ENCODE measurements at places on chromosomes 16 and 17. TPM values are rescaled to one million over a fixed set of nuclear protein-coding genes. Genes with fewer than 3 reads are reported as not detected.
A peak's percentile ranks its signal among the peaks of the same experiment; 100 is the strongest.

HASPIN gene
- total RNA-seq = 29.4 TPM

- DNase-seq = no peak
These were observed 27.2 kb upstream of the IL17C start for GRCh38 chr16:88610909-88611812.

- DNase-seq = no peak
These were observed 23.4 kb downstream of the GJD3 start for GRCh38 chr17:40340880-40341807.

GRCh38 chr17:2023692-2024571 lies 1.2 kb downstream of the RTN4RL1 start:
- peak; percentile 51 for DNase-seq

AXIN2 gene
- 33.4 TPM for total RNA-seq

GRCh38 chr16:5349101-5349500 lies 251.5 kb upstream of the EEF2KMT start:
- DNase-seq = no peak

GRCh38 chr16:54176376-54176901 lies 110.1 kb downstream of the IRX3 start:
- peak; percentile 60 for DNase-seq

DNA sequence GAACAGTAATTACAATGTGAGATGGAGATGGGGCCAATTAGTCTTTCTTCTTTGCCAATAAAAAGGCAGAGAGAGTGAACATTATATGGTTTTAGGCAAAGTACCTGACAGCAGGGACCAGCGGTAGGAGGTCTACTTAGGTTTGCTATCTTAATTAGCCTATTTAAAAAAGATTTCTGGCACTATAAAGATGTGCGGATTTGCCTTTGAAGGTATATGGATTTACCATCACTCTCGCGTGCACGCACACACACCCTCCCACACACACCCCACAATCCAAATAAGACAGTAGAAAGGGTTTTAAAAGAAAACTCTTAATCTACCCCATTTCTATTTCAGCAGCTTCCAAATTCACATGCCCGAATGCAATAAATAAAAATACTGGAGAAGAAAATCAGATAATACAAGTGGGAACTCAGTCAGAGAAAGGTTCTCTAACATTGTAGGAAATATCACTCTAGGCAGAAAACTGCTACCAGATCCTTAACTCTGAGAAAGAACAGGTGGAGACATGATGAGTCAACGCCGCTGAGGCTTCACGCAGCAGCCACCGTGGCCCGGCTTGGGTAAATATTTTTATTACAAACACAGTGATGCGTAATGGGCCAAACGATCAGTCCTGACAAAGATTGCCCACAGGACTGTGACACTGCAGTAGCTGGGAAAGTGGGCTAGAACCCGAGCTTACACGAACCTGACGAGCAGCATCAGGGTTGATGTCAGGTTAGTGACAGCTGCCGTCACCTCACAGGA lies 66.6 kb upstream of the AXIN2 start:
- DNase-seq = no peak

- no peak for DNase-seq
These were observed 52.9 kb upstream of the LGALS9 start for GRCh38 chr17:27577884-27578717.

- DNase-seq = no peak
These were observed 9.2 kb downstream of the RPL23 start for GRCh38 chr17:38844261-38844757.

DNA sequence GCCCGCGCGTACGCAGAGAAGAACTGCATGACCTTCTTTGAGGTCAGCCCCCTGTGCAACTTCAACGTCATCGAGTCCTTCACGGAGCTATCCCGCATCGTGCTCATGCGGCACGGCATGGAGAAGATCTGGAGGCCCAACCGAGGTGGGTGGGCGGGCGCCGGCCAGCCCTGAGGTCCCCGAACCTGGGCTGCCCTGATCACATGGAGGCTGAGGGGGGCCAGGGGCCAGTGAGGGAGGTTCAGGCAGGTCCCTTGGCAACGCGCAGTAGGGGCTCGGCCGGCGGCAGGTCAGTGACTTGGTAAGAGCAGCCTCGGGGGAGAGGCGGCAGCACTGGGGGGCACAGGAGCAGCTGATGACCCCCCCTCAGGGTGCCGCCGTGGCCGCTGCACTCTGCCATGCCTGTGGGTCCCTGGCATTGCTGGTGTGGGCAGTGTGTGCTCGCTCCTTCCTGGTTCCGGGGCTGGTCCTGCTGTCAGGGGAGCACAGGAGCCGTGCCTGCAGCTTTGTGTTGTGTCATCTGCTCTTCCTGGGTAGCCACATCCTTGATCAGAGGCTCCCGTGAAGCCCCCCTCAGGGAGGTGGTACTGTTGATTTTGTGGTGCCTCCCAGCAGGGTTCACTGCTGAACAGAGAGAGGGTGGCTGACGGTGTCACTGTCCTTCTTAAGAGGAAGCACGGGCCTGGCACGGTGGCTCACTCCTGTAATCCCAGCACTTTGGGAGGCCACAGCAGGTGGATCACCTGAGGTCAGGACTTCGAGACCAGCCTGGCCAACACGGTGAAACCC lies 4.6 kb upstream of the WFIKKN1 start:
- no peak for DNase-seq

DNA sequence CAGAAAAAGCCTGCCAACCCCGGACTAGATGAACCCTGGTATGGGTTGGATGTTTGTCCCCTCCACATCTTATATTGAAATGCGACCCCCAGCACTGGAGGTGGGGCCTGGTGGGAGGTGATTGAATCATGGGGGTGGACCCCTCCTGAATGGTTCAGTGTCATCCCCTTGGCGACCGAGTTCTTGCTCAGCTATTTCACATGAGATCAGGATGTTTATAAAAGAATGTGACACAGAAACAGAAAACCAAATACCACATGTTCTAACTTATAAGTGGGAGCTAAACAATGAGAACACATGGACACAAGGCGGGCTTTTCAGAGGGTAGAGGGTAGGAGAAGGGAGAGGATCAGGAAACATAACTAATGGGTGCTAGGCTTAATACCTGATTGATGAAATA lies 576.0 kb upstream of the HSBP1 start:
- DNase-seq = no peak

DNA sequence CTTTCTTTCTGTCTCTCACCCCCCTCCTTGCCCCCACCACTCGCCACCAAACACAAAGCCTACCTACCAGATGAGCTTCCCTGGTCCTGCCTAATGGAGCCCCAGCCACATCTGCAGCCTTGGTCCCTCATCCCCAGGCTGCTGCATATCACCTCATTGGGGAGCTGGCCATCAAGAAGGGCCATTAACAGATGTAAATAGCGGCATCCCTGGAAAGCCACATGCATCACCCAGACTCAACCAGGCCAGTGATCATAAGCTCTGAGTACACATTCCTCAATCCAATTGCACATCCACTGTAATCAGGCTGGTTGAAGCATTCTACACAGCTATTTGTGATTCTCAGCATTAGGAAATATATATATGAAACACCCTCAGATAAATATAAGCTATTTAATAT lies 211.7 kb upstream of the C17orf78 start:
- no peak for DNase-seq

DNA sequence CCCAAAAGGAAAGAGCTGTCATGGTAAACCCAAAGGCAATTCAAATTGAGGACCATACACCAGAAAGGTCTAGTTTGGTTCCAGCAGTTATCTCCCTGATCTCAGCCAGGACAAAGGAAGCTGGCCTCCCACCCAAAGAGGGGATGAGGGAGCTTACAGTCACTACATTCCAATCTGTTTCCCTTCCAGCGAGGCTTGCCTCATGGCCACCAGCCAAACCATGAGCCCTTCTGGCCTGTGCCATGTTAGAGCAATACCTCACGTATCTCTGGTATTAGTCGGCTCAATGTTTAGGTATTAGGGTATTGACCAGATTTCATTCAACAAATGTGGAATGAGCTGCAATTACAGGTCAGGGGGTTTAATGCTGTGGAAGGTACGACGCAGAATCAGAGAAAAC lies 8.4 kb downstream of the NDUFAB1 start:
- DNase-seq = no peak

NPIPA3 gene
- total RNA-seq = 8.6 TPM

DNA sequence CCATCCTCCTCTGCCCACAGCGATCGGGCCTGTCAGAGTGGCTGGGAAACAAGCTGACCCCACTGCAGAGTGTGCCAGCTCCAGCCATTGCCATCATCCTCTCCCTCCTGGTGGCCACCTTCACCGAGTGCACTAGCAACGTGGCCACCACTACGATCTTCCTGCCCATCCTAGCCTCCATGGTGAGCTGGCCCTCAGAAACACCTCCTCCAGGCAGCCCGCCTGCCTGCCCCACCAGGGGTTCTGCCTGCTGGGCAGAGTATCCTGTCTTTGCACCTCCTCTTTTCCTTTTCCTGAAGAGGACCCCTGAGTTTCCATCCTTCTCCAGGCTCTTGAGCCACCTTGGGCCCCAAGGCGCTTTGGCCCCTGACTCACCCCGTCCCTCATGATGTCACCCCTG lies 10.5 kb upstream of the FOXN1 start:
- no peak for DNase-seq

ETV4 gene
- total RNA-seq = 137 TPM

- DNase-seq = no peak
These were observed 79.9 kb upstream of the CBX4 start for GRCh38 chr17:79919164-79919585.

CCDC78 gene
- total RNA-seq = 8.5 TPM

DNA sequence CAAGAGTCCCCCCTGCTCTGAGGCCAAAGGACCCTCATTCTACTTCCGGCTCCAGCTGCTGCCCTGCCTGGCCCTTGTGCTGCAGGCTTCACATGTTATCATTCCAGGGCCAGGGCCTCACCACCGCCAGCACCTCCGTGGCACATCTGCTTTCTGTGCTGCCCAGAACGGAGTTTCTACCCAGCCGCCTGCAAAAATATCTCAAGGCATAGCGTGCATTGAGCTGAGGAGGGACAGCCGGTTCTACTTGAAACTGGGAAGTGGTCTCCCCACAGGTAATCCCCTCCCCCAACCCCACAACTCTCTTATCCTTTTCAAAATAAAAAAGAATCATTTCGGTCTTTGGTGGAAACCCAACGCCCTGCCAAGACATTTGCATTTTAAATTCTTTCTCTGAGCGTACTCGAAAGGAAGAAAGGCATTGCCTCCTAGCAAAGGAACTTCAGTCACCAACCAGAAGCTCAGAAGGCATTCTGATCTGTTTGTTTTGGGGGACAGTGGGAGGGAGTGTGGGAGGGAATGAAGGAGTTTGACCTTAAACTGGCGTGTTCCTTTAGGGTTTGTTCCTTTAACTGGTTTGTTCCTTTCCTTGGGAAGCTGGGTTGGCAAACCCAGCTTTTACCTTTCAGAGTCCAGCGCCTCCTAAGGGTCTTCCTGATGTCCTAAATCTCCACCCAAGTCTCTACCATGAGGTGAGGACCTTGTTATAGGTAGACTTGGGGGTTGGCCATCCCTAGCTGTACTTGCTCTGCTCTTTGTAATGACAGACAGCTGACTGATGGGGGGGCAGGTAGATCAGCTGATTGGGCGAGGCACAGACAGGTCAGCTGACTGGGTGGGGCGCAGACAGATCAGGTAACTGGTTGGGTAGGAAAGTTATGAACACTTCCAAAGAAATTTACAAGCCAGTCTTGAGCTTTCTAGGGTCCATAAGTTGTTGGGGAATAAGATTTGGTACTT lies 33.4 kb upstream of the PIK3R6 start:
- no peak for DNase-seq

DNA sequence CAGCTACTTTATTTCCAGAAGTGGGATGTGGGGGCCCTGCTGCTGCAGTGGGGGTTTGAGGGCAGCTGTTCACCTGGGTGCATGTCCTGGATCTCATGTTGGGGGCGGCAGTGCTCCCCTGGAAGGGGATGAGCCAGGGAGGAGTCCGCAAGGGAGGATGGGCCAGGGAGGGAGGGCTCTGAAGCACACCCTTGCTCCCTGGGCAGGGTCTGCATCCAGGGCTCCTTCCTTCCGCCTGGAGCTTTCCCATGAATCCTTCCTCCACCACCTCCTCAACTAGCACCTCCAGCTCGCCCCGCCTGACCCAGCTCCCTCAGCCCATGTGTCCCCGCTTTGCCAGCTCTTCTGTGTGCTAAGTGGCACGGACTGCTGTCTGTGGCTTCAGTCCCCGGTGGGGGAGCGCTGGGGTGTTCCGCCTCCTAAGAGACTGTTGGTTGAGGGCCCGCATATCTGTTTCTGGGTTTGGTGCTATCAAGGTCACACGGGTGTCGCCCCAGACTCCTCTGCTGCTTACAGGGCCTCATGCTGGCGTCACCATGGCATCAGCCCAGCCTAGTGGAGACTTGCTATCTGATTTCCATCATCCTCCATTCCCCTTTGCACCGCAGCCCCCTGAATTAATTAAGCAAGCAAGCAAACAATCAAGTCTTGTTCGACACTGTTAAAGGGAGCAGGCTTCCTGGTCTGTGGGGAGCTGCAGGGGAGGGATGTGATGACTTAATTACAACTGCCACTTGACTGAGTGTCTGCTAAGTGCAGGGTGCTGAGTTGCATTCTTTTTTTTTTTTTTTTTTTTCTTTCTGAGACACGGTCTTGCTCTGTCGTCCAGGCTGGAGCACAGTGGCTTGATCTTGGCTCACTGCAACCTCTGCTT lies 71.8 kb downstream of the PRKCA start:
- no peak for DNase-seq

ZG16 gene
- total RNA-seq = not detected

GRCh38 chr17:2179615-2180295 lies 123.8 kb downstream of the SMG6 start:
- no peak for DNase-seq

- no peak for DNase-seq
These were observed 35.5 kb upstream of the ZC3H18 start for GRCh38 chr16:88534638-88535190.

GRCh38 chr17:39533891-39534290 lies 72.6 kb downstream of the CDK12 start:
- no peak for DNase-seq

DNA sequence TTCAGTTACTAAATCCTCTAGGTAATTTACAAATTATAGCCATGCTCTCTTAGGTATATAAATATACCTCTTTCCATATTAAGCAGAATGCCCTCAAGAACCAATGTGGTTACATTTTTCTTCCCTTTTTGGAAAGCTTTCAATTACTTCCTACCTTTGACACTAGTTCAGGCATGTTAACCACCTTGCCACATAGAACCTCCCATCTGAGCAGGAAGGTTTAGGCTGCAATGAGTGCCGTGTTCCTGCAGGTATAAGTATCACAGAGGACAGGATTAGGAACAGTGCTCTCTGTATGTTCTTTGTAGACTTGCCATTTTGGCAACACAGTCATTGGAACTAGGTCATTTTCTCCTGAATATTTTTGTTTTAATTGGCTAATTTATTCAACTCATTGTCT lies 20.1 kb downstream of the KRT25 start:
- DNase-seq = no peak

- no peak for DNase-seq
These were observed 157.0 kb downstream of the C16orf95 start for GRCh38 chr16:87160234-87160636.

GRCh38 chr16:4927661-4928060 lies 9.3 kb downstream of the PPL start:
- DNase-seq = no peak

RAB11FIP4 gene
- total RNA-seq = 53.2 TPM

DNA sequence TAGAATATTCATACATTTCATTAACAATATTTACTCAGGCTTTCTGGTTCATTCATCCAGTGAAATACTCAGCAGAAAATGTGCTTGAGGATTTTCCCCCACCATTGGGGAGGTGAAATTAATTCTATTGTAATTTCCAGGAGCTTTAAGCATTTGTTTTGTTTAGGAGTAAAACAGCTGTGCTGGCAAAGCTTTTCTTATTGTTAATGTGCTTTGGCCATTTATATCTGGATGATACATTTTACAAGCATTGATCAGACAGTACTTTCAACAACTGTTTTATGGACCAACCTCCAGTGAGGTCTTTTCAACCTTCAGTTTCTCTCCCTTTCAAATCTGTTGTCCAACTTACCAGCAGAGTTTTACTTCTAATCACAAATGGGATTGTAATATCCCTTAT lies 672.4 kb downstream of the CDH11 start:
- DNase-seq = no peak

GRCh38 chr17:63611354-63611753 lies 10.7 kb downstream of the TACO1 start:
- no peak for DNase-seq

All from H1 (cell line).